ENCODE measurements at places on chromosomes 3 and 15. TPM values are rescaled to one million over a fixed set of nuclear protein-coding genes. Genes with fewer than 3 reads are reported as not detected.

Gene PDZRN3
- not detected for polyA plus RNA-seq

Gene FGF12
- polyA plus RNA-seq = 0.07 TPM

Gene ASB14
- not detected for polyA plus RNA-seq

Gene GUCA1C
- polyA plus RNA-seq = not detected

Gene STT3B
- 85.0 TPM for polyA plus RNA-seq

- DNase-seq = no peak
Measured at GRCh38 chr3:173395073-173395411, 2.5 kb upstream of the NLGN1 start.

DNA sequence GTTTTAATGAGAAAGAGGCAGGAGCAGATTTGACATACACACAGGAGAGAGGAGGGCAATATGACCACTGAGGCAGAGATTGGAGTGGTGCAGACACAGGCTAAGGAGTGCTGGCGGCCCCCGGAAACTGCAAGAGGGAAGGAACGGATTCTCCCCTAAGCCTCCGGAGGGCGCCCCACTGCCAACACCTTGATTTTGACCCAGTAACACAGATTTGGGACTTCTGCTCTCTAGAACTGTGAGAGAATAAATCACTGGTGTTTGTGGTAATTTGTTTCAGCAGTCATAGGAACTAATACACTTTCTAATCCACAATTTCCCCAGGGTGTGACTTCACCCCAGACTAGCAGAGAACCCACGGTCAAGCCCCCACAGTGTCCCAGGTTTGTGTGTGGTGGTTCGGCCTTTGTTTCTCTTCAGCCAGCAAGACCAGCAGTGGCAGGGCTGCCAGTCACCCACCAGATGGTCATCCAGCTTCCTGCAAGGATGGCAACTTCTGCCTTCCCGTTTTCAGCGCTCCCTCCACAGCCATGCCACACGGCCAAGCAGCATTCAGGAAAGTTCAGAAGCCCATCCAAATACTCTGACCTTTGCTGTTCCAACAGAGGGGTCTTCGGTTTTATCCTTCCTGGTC lies 23.6 kb upstream of the TSPAN3 start:
- DNase-seq = no peak

GRCh38 chr3:153145454-153145853 lies 16.6 kb upstream of the RAP2B start:
- DNase-seq = no peak

GRCh38 chr3:167814441-167814951 lies 79.0 kb downstream of the SERPINI1 start:
- peak; percentile 63 for DNase-seq

- DNase-seq = peak; percentile 3
Measured at GRCh38 chr3:107347751-107348150, 29.5 kb upstream of the CCDC54 start.

DNA sequence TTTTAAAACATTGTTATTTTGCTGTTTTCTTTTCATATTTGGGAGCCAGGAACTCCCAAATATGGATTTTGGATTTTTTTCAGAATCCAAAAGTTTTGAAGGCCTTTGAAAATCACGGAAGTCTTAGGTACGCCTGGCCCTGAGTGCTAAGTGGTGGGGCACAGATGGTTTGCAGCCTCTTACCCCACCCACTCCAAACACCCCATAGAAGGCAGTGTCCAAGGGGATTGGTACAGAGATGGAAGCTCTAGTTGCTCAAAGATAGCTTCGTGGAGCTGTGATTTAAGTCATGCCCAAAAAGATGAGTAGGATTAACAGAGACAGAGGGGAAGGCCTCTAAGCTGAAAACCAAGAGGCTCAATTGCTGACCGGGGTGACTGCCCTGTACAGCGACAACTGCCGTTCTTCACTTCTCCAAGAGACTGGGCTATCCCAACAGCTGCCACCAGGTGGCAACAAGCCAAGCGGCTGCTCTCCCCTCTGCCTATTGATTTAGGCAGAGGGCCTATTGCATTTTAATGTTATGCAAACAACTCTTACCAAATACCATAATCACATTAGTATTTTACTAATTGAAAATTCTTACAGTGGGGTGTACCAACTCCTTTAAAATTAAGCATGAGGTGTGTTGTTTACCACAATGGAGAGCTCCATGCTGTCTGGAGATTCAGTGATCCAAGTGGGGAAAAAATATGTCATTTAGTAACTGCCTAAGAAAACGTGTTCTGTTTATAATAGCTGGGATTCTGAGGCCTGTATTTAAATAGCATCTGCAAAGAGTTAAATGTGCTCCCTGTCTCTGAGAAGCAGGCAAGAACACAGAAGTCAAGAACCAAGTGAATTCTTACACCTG lies 64.0 kb upstream of the C15orf61 start:
- DNase-seq = peak; percentile 49

DNA sequence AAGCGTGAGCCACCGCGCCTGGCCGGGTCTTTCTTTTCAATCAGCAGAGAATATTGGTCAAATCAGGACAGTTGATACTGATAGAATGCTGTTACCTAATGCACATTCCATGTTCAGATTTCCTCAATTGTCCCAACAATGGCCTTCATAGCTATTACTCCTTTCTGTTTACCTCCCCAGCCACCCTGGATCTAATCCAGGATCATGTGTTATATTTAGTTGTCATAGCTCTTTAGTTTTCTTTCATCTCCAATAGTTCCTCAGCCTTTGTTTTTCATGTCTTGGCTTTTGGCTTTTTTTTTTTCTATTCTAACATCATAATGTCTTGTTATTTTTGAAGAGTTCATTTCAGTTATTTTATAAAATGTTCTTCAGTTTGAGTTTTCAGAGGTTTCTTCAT lies 14.6 kb downstream of the USP3 start:
- DNase-seq = no peak

- no peak for DNase-seq
Measured at GRCh38 chr3:190089711-190090110, 31.0 kb downstream of the P3H2 start.

GRCh38 chr3:5296362-5296761 lies 108.9 kb downstream of the EDEM1 start:
- DNase-seq = no peak

- DNase-seq = no peak
Measured at GRCh38 chr3:17125738-17126442, 241.1 kb downstream of the PLCL2 start.

GRCh38 chr15:56817321-56818080 lies 84.2 kb upstream of the ZNF280D start:
- no peak for DNase-seq

All from HepG2 (cell line).